GM12878 (cell line): ENCODE measurements at places on chromosomes 5 and 9.

DNA sequence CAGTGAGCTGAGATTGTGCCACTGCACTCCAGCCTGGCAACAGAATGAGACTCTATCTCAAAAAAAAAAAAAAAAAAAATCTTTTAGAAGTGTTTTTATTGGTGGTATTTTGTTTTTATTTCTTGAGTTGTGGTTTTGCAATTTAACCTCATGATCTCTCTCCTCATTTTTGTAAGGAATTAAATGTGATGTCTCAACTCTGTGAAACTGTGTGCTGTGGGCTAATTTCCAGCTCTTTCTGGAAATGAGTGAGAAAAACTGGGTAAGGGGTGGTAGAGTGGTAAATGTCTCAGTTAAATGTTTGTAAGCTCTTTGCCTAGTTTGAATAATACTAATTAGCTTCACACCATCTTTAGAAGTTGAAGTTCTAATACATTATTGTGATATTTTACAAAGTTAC, 29.0 kb downstream of the ACO1 start:
- DNase-seq: no peak

- no peak for DNase-seq
Measured at GRCh38 chr9:133843751-133844397, 105.7 kb upstream of the SARDH start.

DNA sequence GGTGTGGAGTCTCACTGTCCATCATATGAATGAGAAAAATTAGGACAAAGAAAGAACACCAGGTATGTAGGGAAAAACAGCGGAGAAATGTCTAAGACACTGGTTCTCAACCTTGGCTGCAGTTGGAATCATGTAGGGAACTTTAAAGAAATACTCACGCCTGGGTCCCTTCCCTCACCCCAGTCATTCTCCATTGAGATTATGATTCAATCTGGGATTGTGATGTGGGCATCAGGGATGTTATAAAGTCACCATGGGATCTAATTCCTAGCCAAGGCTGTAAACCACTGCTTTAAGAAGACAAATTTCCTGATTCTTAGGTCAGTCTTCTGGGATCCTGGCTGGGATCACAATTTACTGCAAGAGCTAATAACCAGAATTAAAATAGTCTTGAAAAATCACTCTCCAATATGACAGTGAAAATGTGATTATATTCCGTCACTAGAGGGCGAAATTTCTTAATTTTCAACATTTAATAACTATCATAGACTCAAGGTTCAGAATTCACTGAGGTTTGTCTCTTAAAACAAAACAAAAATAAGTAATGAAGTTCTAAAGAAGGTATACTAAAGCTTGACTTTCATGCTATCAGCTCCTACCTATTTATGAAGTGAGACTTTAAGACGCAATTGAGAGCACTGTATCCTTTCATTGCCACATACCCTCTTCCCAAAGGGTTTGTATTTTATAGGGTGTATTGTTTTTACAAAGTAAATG, 60.5 kb downstream of the GLDC start:
- no peak for DNase-seq

DNA sequence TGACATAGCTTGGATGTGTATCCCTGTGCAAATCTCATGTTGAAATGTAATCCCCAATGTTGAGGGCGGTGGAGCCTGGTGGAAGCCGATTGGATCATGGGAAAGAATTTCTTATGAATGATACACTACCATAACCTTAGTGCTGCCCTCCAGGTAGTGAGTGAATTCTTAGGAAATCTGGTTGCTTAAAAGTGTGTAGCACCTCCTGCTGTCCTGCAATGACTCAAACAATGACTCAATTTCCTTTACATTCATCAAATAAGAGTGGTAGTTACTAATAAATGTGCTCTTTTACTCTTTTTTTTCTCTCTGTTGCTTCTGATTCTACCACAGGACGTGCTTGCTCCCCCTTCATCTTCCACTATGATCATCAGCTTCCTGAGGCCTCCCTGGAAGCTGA, 1696.0 kb upstream of the CDH9 start:
- no peak for DNase-seq

DNA sequence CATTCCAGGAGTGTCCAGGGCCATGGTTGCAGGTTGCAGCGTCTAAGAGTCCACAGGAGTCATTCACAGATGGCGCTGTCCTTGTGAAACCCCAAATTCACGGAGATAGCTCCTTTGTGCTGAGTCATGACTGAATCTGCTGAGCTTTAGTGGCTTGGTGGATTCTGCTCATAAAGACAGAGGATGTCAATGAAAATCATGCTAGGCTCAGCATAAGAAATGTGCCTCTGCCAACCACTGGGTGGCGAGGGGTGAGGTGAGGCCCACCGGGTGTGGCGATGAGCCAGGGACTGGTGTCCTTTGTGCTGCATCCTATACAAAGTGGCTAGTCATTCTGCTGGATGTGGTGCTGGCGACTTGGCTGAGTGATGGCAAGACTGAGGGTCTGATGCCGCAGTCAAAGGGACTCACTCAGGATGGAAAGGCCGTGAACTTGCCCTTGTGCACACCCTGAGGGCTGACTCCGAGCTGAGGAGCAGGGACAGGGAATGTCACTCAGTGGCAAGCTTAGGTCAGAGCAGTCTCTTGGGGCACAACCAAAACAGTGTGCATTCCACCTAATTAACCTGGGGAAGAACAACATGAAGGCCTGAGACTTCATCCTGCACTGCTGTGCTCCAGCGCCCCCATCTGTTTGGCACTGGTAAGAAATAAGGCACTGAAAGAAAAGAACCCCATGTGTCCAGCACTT, 71.5 kb downstream of the DAP start:
- DNase-seq: no peak
